Esophagus mucosa (tissue), 1 donor: ENCODE measurements at places on chromosomes 2 and 18.

DNA sequence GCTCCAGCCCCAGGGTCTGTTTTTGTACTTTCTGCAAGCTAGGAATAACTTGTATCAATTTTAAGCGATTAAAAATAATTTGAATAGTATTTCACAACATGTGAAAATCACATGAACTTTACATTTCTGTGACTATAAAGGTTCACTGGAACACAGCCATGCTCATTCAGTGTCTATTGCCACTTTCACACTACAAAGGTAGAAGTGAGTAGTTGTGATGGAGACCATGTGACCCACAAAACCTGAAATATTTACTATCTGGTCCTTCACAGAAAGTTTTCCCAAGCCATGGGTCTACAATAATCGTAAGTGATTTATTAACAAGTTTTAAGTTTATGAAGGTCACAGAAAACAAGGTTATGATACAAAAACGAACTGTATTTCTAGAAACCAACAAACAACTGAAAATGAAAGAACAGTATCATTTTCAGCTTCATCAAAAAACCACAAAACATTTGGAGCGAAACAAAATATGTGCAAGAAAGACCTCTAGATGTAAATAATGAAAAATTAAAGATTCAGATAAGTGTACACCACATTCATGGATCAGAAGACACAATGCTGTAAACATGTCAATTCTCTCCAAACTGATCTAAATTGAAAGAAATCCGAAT is 68.9 kb upstream of the DNER start:
- no peak for ATAC-seq

DNA sequence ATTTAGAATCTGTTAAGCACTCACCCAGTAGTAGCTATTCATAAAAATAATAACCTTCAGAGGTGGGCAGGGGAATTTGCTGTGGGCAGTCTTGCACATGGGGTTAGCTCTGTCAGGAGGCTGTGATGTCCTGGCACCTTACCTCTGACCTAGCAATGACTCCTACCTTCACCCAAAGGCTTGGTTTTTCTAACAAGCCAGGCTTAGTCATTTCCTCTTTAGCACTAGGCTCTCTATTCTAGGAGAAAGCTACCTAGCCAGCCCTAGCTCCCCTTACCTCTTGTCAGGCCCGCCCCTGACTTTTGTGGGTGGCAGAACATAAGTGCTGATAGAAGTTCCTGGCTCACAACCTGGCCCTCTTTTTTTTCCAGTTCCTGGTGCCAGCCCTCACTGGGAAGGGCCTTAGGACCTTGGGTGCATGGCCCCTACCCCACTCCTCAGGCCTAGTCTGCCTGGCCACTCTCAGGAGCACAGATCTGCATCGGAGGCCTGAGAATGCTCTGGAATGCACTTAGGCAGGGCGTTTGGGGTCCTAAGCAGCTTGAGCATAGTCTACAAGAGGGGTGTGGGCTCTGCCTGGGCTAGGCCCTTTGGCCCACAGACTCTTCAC is 17.7 kb downstream of the CPLX4 start:
- ATAC-seq: peak; percentile 63

DNA sequence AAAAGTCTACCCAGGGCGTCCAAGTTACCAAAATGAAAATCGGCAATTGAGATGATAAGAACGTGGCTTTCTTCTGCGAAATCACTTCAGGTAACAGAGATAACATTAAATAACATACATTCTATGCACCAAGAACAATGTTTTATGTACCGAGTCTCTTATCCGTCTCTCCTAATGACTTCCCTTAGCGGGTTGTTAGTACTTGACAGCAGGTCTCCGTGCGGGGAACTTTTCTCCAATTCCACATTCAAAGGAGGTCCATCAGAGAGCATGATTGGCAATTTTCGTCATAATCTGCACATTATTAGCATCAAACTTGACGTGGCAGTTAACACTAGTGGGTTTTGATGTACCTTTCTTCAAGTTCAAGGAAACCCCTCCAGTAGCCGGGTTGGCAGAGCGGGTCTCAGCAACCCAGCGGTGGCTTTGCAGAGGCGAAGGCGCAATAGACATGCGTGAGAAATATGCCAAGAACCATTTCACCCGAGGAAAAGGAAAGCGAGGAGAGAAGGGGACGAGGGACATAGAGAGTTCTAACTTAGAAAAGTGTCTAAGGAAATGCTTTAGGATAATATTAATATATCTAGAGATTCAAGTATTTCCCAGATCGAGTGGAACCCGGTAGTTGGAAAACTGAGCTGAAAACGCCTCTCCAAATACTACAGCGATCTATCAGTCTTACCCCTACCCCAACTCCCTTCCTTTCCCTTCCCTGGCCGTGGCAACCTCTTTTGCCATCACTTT is 5.0 kb downstream of the EVX2 start:
- ATAC-seq: no peak

DNA sequence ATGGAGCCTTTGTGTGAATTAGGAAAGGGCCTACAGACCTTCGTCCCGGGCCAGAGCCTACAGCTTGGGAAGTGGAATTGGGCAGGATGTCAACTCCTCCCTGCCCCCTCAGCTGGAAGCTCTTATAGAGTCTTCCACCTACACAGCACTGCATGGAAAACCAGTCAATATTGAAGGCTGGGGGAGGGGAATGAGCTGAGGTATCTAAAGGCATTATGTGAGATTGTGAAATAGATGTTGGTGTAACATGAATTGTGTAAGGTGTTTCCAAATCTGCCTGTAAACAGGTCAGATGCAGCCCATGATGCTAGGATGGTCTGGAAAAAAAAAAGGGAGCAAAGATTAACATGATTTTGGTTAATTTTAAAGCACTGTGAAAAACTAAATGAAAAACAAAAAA is 433.5 kb upstream of the POU3F3 start:
- ATAC-seq: no peak

DNA sequence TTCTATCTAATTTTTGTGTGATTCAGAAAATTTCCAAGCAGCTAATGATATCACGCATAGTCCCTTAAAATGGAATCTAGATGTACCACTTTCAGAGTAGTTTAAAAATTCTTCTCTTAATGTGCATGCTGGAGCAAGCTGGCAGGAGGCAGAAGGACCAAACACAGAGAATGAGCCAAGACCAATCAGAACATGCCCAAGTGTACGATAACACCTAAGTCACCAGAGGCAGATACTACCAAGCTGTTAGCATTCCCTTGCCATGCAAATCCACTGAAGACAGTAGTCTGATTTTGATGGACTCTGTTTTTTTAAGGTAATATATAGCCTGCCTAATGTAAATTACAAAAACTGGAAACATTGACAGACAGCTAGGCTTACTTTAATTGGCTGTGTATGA is 109.3 kb downstream of the DNAH7 start:
- no peak for ATAC-seq

DNA sequence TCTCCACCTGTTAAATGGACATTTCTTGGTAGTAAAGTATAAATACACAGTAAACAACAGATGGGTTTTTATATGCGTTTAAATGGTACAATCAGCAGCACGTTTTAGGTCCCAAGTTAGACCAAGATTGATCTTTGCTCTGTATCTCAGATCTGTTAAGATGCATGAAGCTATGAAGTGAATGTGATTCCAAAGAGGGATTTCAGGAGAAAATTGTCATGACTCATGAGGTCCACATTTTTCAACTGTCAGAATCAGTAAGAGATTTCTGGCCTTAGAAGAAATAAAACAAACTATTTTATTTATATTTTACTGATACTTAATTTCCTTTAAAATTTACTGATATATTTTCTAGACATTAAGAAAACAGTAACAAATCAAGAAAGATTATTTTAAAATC is 142.7 kb downstream of the EML6 start:
- ATAC-seq: no peak

GRCh38 chr2:196239622-196240587 is 68.5 kb upstream of the STK17B start:
- peak; percentile 83 for ATAC-seq

- no peak for ATAC-seq
These were observed 1111.0 kb upstream of the SLC39A10 start for GRCh38 chr2:194545978-194546377.

GRCh38 chr18:29779096-29779495 is 1263.4 kb downstream of the DSC3 start:
- ATAC-seq: no peak

DNA sequence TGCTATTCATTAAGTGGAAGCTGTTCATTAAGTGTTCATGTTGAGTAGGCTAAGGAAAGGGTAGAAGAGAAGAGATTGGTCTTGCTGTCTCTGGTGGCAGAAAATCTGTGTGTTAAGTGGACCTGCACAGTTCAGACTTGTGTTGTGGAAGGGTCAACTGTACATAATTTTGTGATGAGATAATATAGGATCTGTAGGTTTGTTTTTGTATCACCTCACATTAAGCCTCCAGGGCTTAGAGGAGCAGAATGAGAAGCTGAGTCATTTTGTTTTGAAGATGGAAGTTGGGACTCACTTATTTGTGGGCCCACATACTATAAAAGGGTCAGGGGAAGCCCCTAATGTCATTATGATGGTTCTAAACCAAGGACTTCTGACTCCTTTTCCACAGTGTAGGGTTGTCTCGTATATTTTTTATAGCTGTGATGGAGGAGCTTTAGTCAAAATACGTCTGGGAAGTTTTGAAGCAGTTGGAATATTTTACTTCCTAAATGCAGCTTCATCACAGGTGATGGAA is 18.2 kb downstream of the PMS1 start:
- ATAC-seq: no peak

GRCh38 chr2:199485732-199486335 is 28.1 kb upstream of the SATB2 start:
- ATAC-seq: no peak

DNA sequence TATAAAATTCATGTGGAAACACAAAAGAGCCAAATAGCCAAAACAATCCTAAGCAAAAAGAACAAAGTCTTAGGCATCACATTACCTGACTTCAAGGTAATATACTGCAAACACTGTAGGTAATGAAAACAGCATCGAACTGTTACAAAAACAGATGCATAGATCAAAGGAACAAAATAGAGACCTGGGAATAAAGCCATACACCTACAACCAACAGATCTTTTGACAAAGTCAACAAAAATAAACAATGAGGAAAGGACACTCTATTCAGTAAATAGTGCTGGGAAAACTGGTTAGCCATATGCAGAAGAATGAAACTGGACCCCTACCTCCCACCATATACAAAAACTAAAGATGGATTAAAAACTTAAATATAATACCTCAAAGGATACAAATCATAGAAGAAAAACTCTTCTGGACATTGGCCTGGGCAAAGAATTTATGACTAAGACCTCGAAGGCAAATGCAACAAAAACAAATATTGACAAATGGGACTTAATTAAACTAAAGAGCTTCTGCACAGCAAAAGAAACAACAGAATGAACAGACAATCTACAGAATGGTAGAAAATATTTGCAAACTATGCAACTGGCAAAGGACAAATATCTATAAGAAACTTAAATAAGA is 218.0 kb downstream of the PHLPP1 start:
- ATAC-seq: no peak

GRCh38 chr2:1055014-1055595 is 104.5 kb downstream of the SNTG2 start:
- peak; percentile 13 for ATAC-seq

DNA sequence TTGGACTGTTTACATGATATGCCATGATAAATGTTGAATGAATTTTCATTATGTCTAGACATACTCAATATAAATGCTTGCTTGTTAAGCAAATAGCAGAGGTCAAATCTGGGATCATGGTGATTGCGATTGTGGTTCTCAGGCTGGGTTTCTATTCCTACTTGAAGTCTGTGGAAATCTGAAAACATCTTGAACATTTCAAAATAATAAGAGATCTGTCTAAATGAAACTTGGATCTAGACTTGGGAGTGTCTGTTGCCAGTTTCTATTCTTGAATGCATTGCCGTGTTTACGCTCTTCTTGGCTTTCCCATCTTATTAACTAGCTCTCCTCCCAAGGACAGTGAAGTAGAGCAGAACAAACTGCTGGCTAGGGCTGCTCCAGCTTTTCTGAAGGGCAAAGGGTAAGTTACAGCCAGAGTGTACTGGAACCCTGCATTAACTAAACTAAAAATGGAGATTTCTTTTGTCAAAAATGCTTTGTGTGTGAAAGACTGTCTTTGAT is 127.7 kb downstream of the DTNA start:
- no peak for ATAC-seq

GRCh38 chr2:121473512-121473911 is 57.2 kb upstream of the RNU4ATAC start:
- ATAC-seq: no peak
